ENCODE measurements at places on chromosomes 11 and 22. TPM values are rescaled to one million over a fixed set of nuclear protein-coding genes. Genes with fewer than 3 reads are reported as not detected.

DNA sequence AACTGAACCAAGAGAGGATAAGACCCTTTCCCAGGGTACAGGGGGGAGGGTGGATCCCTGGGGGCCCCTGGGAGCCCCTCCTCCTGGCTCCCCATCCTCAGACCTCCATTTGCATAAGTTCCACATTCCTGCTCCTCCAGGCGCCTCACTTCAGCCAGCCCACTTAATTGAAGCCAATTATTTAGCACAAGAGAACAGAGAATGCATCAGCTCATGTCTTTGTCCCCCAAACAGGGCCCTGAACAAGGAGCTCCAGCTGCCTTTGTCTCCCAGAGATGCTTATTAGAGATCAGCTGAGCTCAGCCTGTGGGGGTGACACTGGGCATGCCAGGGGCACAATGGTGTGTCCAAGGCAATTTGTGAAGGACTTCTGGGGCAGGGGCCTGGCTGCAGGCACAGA is 89.9 kb upstream of the PRDM11 start:
- no peak for DNase-seq

GRCh38 chr11:64627371-64627770 is 36.4 kb downstream of the SLC22A12 start:
- DNase-seq = no peak

- DNase-seq = no peak
These were observed 10.2 kb downstream of the MS4A10 start for GRCh38 chr11:60795291-60795690.

DNA sequence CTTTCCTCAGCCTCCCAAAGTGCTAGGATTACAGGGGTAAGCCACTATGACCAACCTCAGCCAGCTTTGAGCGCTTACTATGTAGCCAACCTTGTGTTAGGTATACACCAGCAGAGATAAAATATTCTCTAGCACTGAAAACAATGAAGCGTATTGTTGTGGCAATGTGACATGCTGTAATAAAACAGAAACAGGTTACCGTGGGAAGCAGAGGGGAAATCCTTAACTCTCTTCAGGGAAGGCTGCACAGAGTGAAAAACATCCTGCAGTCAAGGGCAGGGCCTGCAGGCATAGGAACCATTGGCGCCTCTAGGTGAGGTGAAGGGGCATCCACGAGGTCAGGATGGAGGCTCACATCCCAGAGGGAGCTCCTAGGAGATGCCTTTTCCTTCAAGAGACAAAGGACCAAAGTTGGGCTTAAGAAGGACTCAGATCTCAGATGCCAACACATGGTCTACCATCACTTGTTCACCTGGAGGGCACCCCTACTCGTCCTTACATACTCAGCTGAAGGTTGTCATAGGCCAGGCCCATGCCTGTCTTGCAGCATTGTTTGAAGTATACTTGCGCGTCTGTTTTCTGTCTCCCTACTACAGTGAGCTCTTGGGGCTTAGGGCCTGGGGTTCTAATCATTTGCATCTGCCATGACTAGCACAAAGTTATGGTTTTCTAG is 8.0 kb downstream of the POLD4 start:
- DNase-seq = no peak

Gene UBE2L6
- total RNA-seq = 36.6 TPM

Gene TMEM191B
- not detected for total RNA-seq
